ENCODE measurements at places on chromosomes 6 and 20. TPM values are rescaled to one million over a fixed set of nuclear protein-coding genes. Genes with fewer than 3 reads are reported as not detected.

Gene MTFR2
- total RNA-seq: 9.1 TPM

Gene COL19A1
- total RNA-seq: not detected

Gene STXBP5
- 17.5 TPM for total RNA-seq

Gene KIZ
- 12.3 TPM for total RNA-seq

Gene PNLDC1
- 0.14 TPM for total RNA-seq

Gene CST5
- total RNA-seq: not detected

Gene SMAP1
- total RNA-seq: 21.9 TPM

Gene MEP1A
- 0.21 TPM for total RNA-seq

Gene SEL1L2
- not detected for total RNA-seq

Gene PROKR2
- not detected for total RNA-seq

Gene ZNF334
- total RNA-seq: 2.0 TPM

Gene FAM50B
- 5.6 TPM for total RNA-seq

Gene TPX2
- total RNA-seq: 62.2 TPM

Gene PSMB1
- 327 TPM for total RNA-seq

Gene SLC22A2
- total RNA-seq: not detected

Gene RAET1G
- 30.8 TPM for total RNA-seq

Gene CGA
- total RNA-seq: not detected

Gene LPA
- not detected for total RNA-seq

Gene LY6G6C
- total RNA-seq: 1.5 TPM

Gene PRPH2
- 0.14 TPM for total RNA-seq

Gene CENPW
- total RNA-seq: 22.8 TPM

Gene LPIN3
- total RNA-seq: 6.2 TPM

Measured in airway epithelial cell (primary cell).